ENCODE measurements at places on chromosomes 11 and 22.

GRCh38 chr11:120682866-120683265, 171.3 kb downstream of the GRIK4 start:
- DNase-seq: no peak

- DNase-seq: no peak
These were observed 72.7 kb downstream of the WNT7B start for GRCh38 chr22:45904236-45904635.

GRCh38 chr11:134200688-134201087, 23.1 kb downstream of the NCAPD3 start:
- no peak for DNase-seq

- no peak for DNase-seq
These were observed 8.0 kb downstream of the CCND1 start for GRCh38 chr11:69648679-69649575.

- no peak for DNase-seq
These were observed 205.7 kb upstream of the NAV2 start for GRCh38 chr11:19506816-19507486.

GRCh38 chr11:4093519-4094347, 866 bp upstream of the RRM1 start:
- DNase-seq: no peak

DNA sequence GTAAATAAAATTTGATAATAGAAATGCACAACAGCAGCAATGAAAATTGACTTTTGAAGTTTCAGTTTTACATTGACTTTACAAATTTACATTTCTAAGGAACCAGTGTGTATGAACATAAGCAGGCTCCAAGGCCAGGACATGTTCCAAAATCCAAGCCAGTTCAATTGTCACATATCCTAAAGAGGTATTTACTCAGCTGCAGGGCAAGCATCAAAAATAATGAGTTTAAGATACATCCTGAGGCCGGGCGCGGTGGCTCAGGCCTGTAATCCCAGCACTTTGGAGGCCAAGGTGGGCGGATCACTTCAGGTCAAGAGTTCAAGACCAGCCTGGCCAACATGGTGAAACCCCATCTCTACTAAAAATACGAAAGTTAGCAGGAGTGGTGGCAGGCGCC, 39.0 kb upstream of the AKIP1 start:
- no peak for DNase-seq

GRCh38 chr11:95660038-95660437, 129.5 kb downstream of the FAM76B start:
- DNase-seq: no peak

DNA sequence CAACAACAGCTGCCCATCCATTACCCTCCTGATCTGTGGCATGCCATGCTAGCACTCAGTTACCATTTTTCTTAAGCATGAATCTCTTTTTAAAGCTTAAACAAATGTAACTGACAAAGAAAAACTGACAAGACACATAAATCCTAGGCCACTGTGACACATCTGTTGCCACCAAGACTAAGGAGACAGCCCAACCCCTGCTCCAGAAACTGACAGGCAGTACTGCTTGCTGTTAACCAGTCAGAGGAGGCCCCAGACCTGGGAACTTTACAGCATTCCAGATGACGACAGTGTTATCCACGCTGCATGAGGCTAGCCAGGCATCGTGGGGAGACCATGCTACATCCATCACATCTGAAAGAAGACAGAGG, 33.8 kb downstream of the HIRA start:
- no peak for DNase-seq

- no peak for DNase-seq
These were observed 18.1 kb downstream of the TSKU start for GRCh38 chr11:76801225-76801624.

GRCh38 chr22:45504373-45505341, 2.0 kb downstream of the FBLN1 start:
- DNase-seq: no peak

DNA sequence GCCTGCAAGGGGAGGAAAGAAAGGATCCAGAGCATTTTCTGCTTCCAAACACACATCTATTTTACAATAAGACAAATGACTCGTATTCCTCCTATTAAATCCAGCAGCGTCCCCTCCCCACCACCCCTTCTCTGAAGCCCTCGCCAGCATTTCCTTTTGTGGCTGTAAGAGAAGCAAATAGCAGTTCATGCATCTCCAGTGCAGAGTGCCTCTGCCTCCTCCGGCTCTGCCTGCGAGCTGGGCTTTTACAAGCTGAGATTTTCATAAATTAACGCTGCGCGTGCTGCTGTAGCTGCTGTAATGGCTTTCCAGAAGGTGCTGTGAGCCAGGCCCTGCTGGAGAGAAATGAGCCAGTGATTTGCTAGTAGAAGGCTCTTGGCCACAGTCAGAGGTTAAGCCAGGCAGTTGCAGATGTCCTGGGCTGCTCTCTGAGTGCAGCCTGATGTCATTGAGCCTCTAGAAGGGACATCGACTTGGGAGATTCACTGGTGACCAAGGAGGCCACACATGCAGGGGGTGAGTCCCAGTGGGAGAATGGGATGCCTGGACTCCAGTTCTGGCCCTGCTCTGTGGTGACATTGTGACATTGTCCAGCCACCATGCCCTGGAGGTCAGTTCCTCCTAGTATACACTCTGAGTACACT, 134.5 kb upstream of the NAV2 start:
- no peak for DNase-seq

- DNase-seq: no peak
These were observed 20.8 kb downstream of the CARS1 start for GRCh38 chr11:3036419-3036818.

DNA sequence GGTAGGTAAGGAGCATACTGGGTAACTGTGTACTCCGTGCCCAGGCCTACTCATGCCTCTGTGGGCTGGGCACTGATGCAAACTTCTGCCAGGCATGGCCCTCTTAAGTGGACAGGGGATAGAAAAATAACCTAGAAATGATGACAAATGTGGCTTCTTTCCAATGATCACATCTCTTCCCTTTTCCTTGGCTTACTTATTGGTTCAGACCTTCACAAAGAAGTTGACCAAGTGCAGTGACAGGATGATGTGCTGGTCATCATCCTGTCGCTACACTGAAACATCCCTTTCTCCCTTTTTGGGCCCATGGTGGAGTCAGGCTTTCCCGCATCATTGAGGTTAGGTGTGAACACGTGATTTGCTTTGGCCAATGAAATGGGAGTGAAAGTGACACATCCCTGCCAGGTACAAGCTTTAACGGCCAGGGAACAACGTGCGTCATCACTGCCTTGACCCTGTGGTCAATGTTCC, 31.8 kb upstream of the APOBEC3A start:
- no peak for DNase-seq

DNA sequence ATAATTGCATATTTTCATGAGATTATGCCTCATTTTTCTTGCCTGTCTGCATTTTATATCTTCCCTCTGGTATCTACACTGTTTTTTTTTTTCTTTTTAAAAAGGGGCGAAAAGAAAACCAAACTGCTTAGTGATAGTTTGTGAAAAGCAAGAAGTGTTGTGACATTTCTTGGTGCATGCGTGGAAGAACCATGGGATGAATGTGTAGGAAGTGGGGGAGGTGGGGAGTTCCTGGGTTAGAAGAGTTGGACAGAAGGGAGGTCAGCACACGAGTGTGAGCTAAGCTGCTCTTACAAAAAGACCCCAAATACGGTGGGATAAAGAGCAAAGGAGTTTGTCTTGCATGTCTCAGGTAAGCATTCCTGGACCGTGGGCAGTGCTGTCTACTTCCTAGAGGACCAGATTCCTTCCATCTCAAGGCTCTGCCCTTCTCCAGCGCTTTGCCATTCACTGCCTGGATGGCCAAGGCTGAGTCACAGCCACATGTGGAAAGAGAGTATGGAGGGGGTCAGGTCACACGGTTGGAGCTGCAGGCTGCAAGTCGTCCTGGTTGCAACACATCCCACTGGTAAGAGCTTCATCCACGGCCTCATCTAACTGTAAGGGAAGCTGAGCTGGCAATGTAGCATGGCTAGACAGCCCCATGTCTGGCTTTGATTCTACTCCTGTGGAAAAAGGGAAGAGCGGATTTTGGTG, 300.6 kb downstream of the DDX10 start:
- no peak for DNase-seq

DNA sequence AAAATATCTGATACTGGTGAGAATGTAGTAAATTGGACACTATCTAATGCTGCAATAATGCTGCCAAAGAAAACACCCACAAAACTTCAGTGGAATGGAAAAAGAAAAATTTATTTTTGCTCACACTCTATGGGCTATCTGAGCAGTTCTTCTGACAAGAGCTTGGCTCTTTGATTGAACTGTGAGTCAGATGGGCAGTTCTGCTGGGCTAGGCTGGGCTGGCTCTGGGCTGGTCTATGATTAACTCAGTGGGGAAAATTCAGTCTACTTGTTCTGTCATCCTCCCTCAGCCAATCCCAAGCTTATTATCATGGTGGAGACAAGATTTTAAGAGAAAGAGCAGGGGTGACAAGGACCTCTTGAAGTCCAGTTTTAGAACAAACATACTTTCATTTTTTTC, 1404.8 kb downstream of the LRRC4C start:
- no peak for DNase-seq

DNA sequence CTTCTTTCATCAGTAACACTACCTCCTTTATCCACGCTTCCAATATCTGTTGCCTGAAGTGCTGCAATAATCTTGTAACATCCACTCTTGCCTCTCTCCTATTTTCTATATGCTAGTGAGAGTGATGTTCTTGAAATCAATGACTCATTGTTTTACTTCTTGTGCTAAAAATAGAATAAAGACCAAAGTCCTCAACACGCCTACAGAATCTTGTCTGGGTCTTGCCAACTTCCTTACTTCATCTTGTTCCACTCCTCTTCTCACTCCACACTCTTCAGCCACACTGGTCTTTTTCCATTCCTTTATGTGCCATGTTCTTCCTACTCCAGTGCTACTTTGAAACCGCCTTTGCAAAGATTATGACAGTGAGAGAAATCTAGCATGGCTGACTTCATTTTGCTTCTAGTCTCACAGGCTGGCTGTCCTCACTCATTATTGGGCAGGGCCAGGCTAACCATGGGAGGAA, 136.4 kb downstream of the CCDC81 start:
- DNase-seq: no peak

All from HS-27A (cell line).